ENCODE measurements at places on chromosomes 1 and 21.

- no peak for DNase-seq
These were observed 16.9 kb upstream of the MCL1 start for GRCh38 chr1:150596095-150596892.

DNA sequence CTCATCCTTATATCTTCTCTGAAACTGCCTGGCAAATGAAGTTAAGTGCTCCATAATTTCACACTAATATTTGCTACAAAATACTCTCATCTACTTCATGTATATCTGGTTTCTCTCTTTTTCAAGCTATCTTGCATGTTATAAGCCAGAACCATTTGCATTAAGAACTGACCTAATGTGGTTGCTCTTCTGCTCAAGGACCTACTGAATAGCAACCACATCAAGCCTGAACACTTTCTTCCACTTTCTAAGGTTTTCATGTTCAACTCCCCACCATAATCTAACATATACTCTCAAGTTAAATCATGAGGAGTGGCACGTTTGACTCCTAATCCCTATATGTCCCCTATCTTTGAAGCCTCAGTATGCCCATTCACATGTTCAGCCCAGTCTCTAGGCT lies 27.2 kb downstream of the RGS1 start:
- no peak for DNase-seq

DNA sequence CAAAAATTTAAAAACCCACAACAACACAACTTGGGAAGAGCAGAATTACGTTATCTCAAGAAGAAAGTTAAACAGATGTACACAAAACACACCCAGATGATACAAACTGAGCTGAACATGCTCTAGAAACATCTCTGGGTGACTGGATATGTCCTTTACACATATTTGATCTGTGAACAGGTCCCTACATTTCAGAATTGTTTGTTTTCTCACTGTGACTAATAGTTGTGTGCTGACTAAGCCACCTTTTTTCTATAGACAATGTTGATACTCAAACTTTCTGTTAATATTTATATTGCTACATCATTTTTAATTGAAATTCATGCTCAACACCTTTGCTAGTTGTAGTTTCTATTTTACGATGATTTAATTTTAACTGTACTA lies 1.0 kb upstream of the F11R start:
- peak; percentile 22 for DNase-seq

- DNase-seq, result peak; percentile 25
These were observed 522 bp downstream of the RC3H1 start for GRCh38 chr1:174021591-174022079.

DNA sequence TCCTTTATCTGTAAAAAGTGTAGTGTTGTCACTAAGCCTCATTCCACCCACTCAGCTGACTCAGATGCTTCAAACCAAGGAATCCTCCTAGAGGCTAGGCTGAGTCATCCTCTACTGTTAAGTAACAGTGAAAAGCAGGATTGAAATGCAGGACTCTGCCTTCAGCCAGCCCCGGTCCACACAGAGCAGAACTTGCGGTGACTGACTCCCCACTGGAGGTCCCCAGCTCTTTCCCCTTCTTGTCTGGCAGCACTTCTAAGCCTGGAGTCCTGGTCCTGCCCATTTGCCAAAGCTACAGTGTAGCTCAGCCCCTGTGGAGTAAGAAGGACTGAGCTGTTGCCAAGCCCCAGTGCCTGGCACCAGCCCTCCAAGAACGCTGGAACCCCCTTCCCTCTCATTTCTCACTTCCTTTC lies 1.7 kb downstream of the RAB7B start:
- DNase-seq, result no peak

DNA sequence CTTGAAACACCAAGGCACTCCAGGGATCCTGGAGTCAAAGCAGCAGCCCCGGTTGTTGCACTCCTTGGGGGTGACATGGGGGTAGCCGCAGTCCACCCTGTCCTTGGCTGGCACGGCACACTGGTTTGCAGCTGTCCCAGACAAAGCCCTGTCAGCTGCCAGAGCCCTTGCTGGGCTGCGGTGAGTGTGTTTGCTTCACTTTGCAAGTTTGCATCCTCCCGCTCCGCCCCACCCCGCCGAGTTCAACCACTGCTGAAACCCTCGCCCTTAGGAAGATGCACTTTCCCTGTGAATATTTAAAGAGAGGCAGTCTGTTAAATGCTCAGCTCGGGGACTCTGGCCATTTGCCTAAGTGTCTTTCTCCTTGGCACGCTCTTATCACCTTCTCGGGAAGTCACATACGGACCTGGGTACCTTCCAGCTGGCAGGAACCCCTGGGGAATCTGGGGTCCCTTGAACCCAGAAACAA lies 1.7 kb downstream of the TFF3 start:
- no peak for DNase-seq

- DNase-seq, result no peak
These were observed 61.6 kb downstream of the MAP3K21 start for GRCh38 chr1:233389169-233389568.

- DNase-seq, result no peak
These were observed 30.3 kb downstream of the INTS7 start for GRCh38 chr1:212004895-212005608.

DNA sequence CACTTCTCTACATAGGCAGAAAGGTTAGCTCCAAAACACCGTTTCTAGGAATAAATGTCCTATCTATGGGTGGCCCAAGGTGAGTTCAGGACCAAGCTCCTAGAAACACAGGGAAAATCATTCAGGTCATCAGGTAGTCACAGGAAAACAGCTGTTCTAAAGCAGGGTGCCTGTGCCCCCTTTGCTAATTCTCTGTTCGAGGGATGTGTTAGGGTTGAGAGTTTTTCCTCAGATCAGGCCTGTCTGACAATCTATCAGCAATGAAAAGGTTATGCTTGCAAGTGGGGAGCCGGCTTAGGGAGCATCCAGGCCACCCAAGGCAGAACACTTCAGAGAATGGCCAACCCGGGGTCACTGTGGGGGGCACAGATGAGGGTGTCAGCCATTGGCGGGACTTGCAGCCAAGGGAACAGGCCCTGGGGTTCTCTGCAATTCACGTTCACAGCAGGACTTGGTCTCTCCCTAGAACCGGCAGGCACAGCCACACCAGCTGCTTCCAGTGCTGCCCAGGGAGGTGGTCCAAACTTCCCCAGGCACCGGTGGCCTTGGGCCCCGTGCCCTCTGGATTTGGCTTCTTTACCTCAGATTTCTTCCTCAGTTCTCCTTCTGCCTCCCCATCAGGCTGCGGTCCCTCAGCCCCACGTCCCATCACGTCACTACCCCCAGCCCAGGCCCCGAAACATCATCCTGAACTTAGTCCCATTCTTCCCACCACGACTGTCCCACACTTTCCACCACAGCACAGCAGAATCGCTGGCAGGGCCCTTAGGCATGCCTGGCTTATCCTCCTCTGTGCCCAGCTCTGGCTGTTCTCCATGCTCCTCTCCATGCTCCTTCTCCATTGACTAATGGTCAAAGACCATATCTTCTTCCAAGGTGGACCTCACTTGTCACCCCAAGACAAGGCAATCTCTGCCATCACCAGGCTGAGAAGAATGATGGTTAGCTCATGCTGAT lies 11.0 kb downstream of the CD2 start:
- DNase-seq, result no peak

DNA sequence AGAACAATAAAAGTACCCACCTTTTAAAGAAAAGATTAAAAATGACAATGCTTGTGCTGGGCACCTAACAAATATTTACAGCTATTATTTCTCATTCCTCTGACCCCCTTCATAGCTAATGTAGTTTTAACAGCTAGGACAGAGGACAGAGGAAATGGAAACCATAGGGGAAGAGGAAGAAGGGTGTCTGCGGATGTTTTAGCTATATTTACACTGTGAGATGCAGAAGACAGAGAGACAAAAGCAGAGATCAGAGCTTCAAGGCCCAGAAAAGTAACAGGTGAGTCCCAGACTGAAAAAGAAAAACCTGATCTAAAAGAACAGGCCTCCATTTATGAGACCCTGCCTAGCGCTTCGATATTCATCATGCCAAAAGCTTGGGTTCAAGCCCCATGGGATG lies 72.0 kb downstream of the ZNF281 start:
- DNase-seq, result no peak

Data from CD4-positive, alpha-beta T cell treated with Interleukin-4 for 4 hours (primary cell).